ENCODE measurements at places on chromosomes 2 and 18.

DNA sequence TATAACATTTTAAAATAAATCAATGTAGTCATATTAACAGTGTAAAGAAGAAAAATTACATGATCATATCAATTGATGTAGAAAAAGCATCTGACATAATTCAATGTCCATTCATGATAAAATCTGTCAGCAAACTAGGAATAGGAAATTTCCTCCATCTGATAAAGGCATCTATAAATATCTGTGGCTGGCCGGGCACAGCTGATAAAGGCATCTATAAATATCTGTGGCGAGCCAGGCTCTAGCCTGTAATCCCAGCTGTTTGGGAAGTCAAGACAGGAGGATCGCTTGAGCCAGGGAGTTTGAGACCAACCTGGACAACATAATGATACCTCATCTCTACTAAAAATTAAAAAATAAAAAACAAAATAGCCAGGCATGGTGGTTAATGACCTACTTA, 18.1 kb upstream of the RANBP2 start:
- no peak for DNase-seq

DNA sequence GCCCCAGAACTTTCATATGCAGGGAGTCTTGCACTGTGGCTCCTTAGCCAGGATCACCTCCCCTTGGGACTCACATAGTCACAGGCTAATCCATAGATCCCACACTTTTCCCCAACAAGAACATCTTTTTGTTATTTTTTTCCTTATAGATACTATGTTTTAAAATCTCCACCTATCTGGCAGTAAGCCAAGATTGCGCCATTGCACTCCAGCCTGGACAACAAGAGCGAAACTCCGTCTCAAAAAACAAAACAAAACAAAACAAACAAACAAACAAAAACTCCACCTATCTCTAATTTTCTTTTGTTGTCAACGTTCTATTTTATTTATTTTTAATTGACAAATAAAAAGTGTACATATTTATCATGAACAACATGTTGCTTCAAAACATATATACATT, 141.7 kb downstream of the PDE11A start:
- no peak for DNase-seq

- DNase-seq, result no peak
Observed at GRCh38 chr2:158381205-158381604, 75.3 kb downstream of the CCDC148 start.

GRCh38 chr2:29187926-29188325, 72.7 kb downstream of the CLIP4 start:
- DNase-seq, result peak; percentile 62

- DNase-seq, result peak; percentile 53
Observed at GRCh38 chr2:126658905-126659561, 3.1 kb downstream of the GYPC start.

- DNase-seq, result no peak
Observed at GRCh38 chr2:127356531-127356930, 31.2 kb downstream of the MAP3K2 start.

DNA sequence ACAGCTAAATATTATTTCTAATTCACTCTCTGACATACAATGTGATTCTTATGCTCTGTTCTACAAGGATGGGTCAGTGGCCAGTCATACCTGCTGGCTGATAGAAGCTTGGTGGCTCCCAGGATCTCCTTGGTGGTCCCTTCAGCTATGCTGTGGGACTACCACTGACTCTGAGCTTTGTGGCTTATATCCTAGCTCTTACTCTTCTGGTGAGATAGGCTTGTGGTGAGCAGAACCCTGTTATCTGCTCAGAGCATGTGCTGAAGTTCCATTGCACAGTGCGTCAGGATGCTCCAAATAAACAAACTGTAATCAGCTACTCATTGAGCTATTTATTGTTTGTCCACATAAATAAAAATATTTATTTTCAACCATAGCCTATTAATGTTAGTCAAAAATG, 51.7 kb downstream of the MFSD6 start:
- no peak for DNase-seq

Data from iris pigment epithelial cell (primary cell).